ENCODE measurements at places on chromosomes 11 and 22.

- no peak for DNase-seq
Measured at GRCh38 chr22:43883719-43884415, 7.9 kb downstream of the PNPLA5 start.

GRCh38 chr11:114179234-114179941, 116.8 kb upstream of the NNMT start:
- no peak for DNase-seq

DNA sequence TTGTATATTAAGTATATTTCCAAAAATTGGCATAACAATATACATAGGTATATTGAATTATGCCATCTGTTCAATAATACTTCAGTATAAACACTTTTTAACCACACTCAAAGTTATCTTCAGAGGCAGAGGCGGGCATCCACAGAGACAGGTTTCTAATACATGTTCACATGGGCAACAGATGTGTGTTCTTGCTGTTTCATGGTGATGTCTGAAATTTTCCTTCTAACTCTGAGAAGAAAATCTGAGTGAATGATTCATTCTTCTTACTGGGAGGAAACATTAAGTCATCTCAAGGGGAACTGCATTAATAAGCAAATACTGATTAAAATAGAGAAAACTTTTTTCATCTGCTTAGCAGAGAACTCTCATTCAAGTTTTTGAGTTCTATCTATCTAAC, 1074.5 kb downstream of the LRRC4C start:
- DNase-seq: no peak

GRCh38 chr11:92216789-92217188, 7.8 kb upstream of the FAT3 start:
- no peak for DNase-seq

DNA sequence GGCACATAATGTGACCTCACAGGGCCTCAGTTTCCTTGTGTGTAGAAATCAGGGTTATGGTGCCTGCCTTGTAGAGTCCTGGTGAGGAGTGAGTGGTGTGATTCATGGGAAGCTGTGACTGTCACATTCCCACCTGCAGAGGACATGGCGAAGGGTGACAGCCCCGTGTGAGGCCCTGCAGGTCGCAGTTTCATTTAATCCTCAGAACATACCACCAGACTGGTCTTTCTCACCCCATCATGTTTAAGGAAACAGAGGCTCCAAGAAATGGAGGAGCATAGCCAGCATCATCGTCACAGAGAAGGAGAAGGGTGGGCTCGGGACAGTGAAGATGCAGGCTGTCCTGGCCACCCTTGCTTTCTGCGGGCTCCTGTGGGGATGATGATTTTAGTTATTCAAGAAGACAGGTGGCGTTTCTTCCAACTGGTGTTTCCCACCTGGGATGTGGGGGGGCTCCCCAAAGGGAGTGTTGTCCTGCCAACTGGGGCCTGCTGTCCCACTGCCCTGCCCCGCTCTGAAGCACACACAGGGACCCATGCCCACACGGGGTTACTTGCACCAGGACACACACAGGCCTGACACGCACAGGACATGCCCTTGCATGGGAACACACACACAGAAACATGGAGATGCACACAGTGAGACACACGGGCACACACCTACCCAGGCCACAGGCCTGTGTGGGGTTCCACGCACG, 100.2 kb downstream of the BCR start:
- no peak for DNase-seq

DNA sequence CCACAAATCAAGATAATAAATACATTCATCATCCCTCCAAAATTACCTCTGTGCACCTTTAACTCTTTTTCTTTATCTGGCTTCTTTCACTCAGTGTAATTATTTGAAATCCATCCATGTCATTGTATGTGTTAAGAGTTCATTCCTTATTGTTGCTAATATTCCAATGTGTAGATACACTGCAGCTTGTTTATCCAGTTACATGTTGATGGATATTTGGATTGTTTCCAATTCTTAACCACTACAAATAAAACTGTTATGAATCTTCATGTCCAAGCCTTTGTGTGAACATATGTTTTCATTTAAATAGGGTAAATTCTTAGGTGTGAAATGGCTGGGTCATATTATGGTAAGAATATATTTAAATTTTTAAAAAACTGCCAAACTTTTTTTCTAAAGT, 323.3 kb upstream of the NCAM1 start:
- DNase-seq: no peak

DNA sequence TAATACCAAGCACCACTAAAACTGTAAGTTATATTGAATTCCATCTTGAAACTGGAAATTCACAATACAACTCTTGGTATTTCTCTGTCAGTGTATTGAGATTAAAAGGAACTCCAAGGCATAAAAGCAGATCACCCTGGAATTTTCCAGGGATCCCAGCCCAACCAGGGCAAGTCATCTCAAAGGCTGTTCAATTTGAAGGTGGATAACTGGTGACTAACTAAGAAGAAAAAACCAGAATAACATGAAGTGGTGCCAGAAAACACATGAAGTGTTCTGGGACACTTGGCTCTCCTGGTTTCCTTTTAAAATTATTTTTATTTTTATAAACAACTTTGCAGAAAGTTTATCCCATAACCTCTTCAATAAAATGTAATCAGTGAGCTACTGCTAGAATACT, 7.8 kb upstream of the BMAL1 start:
- no peak for DNase-seq

DNA sequence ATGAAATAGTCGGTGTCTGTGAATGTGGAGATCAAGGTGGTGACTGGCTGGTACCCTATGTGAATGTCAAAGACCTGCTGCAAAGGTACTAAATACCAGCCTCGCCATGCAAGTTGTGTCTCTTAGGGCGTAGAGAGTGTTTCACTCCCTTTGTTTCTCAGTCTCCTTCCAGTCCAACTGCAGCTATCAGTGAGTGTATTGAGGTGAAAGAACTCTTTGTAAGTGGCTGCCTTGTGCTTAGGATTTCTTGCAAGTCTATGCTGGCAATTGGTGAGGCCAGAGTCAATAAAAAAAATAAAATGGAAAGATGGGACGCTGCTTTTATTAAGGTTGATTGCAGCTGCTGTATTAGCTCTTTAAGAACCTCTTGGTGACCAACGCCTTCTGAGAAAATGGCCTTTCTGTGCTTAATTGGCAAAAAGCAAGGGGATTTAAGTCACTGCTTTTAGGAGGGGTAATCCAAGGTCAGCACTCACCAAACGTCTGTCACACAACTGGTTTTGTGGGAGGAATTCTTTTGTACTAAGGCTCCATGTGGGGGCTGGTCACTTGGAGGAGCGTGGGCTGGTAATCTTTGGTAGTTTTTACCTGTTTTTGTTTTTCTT, 95.1 kb downstream of the PARVA start:
- DNase-seq: no peak

DNA sequence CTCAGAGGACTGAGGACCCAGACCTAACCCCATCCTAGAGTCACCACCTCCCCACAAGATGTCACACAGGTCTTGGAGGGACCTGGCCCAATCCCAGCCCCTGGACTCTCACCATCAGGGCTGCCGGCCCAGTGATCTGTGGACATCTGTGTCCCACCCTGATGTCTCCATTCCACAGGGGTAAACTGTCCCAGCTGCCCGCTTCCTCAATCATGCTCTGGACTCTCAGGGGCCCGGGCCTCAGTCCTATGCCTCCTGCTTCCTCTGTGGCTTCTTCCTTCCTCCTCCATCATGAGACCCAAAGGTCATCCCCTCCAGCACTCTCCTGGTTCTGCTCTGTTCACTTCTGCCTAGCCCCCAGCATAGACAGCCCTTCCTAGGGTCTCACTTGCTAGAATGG, 32.2 kb downstream of the ARAP1 start:
- DNase-seq: no peak

- no peak for DNase-seq
Measured at GRCh38 chr11:114091516-114092397, 32.2 kb downstream of the ZBTB16 start.

GRCh38 chr22:39859903-39860588, 33.5 kb downstream of the ENTHD1 start:
- DNase-seq: no peak

GRCh38 chr11:129287920-129288319, 87.7 kb upstream of the BARX2 start:
- no peak for DNase-seq

DNA sequence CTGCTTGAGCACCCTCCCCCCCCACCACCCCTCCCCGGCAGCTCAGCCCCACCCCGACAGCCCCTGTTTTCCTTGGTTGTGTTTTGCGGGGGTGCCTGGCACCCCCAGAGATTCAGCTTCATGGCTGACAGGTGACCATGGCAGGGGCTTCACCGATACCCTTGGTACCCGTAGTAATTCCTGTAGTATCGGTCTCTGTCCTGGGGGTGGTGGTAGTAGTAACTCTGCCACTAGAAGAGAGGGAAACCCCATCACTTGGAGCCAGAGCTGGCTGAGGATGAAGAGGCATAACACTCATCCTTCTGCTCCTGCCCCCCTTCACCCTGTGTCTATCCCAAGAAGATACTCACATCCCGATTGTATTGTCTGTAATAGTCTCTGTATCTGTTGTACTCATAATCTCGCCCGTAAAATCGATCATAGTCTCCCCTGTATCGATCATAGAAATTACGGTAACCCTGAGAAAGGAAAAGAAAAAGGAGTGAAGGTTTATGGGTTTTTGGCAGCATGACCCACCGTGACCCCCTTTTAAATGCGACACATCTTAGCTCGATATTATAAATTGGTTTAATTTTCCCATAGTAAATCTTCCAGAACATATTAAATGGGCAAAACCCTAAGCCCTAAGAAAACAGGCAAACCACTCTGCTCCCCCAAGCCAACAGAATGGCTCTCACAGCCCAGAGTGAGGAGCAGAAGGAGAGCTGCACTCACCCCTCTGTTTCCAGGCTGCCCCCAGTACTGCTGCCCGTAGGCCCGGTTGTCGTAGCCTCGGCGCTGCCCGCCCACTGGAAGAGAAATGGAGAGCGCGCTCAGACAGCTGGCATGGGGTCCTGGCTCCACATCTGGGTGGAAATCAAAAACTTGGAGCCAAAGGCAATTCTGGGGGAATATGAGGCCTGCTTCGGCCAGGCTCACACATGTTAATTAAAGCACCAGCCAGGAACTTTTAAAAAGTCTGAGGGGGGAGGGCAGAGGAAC, 8.0 kb downstream of the GNG3 start:
- no peak for DNase-seq

- DNase-seq: no peak
Measured at GRCh38 chr22:27401321-27401720, 400.2 kb downstream of the MN1 start.

DNA sequence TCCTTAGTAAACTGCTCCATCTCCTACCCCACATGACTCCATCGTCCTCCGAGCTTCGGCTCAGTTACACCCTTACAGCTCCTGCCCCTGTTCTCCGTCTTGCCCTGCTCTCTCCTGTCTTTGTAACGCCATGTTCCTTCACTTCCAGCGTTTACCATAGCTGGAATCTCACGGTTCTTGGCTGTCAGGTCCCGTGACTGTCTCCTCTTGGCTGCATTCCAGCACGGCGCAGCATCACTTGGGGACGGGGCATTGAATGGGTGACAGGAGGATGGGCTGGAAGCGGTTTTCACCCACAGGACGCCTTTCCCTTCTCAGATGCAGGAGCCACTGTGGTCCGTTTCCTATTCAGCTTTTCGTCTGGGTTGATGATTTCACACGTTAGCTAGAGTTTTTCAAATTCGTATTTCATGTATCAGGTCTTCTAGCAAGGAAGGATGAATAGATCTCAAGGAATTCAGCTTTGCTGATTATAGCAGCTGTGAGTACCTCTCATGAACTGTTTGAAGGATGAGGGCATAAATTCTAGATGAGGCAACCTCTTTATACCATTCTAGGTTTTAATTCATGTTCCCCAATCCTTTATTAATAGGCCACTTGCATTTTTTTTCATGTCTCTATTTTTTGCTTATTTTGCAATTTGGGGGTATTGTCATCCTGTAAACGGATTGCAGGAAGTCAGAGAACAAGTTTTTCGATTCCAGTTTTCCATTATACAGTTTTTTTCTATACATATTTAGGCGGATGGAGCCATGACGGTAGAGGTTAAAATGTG, 29.1 kb downstream of the ZBED4 start:
- no peak for DNase-seq

DNA sequence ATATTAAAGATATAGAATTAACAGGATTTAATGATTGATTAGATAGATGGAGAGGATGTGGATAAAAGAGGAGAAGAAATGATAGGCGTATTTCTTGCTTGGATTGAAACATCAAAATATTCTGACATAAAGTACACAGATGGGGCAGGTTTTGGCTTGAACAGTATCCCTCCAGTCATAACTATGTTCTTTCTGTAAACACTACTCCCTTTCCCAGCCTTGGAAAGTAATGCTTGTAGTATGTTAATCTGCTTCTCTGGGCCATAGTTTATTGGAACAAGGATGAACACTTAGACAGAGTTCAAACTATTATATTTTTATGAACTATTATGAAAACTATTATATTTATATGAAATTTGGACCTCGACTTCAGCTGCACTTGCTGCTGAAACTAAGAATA, 419.2 kb downstream of the AASDHPPT start:
- no peak for DNase-seq

DNA sequence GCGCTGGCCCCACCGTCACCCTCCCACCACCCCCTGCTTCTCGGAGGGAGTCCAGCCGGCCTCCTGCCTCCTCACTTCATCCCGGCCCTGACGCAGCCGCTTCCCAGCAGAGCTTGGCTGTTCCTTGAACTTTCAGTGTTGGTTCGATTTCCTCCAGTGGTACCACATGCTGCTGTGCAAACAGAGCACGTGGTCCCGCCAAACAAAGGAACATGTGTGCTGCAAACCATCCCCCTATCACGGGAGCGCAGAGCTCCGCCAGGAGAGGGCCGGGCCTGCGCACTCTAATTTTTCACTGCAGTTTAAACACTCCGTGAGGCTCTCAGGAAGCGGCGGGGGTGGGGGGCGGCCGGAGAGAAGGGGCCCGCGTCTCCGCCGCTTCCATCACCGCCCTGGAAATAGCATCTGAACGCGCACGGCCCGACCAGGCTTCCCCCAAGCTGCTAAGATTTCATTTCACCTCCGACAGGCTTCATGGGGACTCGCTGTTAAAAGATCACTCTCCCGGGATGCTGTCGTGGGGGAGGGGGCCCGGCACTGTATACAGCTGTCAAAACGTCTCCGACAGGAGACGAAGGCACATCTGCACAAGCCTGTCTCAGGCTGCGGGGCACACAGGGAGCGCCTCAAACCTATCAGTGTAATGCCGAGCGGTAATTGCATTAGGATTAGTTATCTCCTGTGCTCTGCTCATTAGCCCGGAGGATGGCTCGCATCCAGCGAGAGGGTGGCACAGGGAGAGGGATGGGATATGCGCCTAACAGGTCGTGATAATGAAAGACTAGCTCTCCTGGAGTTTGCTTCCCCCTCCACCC, 269.9 kb upstream of the SORL1-AS1 start:
- no peak for DNase-seq

- DNase-seq: no peak
Measured at GRCh38 chr11:119726585-119727522, 2.1 kb downstream of the NECTIN1 start.

Data from stimulated activated CD8-positive, alpha-beta memory T cell treated with anti-CD3 and anti-CD28 coated beads, Interleukin-15, amount 100 ng/mL, for 4 hours (primary cell).